ENCODE measurements at places on chromosomes 13 and 19.
A peak's percentile ranks its signal among the peaks of the same experiment; 100 is the strongest.

- DNase-seq = no peak
- H3K27ac ChIP-seq = no peak overlapping the region
These were observed 525.1 kb upstream of the PRR20A start for GRCh38 chr13:56615572-56615971.

GRCh38 chr19:10393137-10393536 lies 10.2 kb downstream of the CDC37 start:
- no peak overlapping the region for H3K4me3 ChIP-seq
- H3K27ac ChIP-seq = no peak overlapping the region
- peaks cover 35% of the 10 kb centered on the region for H3K36me3 ChIP-seq
- no peaks in the 10 kb centered on the region for H3K27me3 ChIP-seq
- no peaks in the 10 kb centered on the region for H3K4me1 ChIP-seq

DNA sequence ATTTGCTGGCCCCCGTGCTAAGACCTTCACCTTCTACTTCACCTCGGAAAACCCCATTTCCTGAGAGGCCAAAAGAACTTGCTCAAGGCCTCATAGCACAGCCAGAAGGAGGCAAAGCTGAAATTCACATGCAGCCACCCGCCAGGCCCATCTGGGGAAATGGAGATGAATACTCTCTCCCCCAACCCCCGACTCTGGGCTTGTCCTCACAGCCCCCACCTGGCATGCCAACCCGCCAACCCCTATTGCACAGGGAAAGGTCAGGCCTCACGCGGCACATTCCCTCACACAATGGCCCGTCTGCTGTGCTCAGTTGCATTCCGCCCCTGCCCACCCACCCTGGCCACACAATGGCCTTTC lies 3.2 kb downstream of the PRX start:
- no peaks in the 10 kb centered on the region for H3K36me3 ChIP-seq
- H3K27me3 ChIP-seq = no peaks in the 10 kb centered on the region
- peak; percentile 44 for DNase-seq

DNA sequence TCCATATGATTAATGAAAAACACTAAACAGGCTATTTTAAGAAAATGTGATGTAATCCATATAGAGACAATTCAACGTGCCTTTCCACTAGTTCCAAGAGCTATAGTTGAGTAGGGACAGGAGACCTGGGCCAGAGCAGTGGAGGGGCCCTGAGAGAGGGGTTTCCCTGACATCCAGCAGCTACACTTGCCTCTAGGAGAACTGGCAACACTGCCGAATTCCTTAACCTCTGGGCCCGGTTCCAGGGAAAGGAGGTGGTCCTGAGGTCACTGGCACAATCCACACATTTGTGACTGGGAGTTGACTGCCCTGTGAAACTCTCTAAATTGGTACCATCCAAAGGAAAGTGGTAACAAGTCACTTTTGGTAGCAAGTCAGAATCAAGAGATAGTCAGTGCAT lies 264.4 kb downstream of the DCLK1 start:
- H3K36me3 ChIP-seq = no peaks in the 10 kb centered on the region
- H3K4me3 ChIP-seq = no peak overlapping the region
- no peak for DNase-seq
- H3K4me1 ChIP-seq = no peaks in the 10 kb centered on the region
- H3K27me3 ChIP-seq = no peaks in the 10 kb centered on the region

DNA sequence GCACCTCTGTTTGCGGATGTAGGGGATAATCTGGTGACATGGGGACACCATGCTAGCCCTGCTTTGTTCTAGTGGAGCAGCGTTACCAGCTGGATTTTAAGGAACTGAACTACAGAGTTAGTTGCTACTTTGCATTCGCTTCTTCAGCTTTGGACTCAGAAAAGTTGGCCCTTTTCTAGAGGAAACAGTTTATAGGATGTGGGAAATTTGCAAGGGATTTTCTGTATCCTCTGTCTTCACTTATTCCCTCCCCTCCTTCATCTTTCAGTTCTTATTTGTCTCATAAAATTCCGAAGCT lies 2.1 kb downstream of the GATAD2A start:
- no peaks in the 10 kb centered on the region for H3K36me3 ChIP-seq
- H3K4me1 ChIP-seq = peaks cover 25% of the 10 kb centered on the region
- H3K27me3 ChIP-seq = no peaks in the 10 kb centered on the region
- H3K27ac ChIP-seq = peak overlapping the region; percentile 76
- no peak for DNase-seq

GRCh38 chr19:47518139-47518538 lies 3.3 kb upstream of the NAPA start:
- H3K27me3 ChIP-seq = peaks cover 14% of the 10 kb centered on the region
- no peak overlapping the region for H3K4me3 ChIP-seq
- peaks cover 40% of the 10 kb centered on the region for H3K4me1 ChIP-seq
- peak; percentile 73 for DNase-seq

GRCh38 chr19:41895745-41896580 lies 13.0 kb downstream of the ARHGEF1 start:
- no peak overlapping the region for H3K4me3 ChIP-seq
- peaks cover 47% of the 10 kb centered on the region for H3K36me3 ChIP-seq
- H3K27me3 ChIP-seq = no peaks in the 10 kb centered on the region
- peak overlapping the region; percentile 14 for H3K27ac ChIP-seq
- H3K4me1 ChIP-seq = peaks cover 18% of the 10 kb centered on the region

DNA sequence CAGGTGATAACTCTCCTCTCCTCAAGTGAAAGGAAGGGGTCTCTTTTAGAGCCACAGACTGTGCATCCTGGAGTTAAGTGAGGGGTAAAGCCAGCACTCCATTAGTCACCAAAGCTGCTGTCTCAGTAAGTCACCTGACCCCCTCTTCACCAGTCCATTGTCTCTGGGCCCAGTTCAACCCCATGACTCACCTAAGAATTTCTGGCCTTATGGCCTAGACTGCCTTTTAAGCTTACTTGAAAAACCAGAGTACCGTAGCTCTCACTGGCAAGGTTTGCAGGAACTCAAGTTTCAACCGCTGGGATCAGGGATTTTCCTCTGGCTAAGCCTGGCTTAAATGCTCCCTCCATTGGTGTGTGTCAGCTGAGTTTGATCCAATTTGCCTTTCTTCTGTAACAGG lies 23.4 kb upstream of the EID2 start:
- no peaks in the 10 kb centered on the region for H3K36me3 ChIP-seq
- H3K4me3 ChIP-seq = no peak overlapping the region
- no peak overlapping the region for H3K27ac ChIP-seq

DNA sequence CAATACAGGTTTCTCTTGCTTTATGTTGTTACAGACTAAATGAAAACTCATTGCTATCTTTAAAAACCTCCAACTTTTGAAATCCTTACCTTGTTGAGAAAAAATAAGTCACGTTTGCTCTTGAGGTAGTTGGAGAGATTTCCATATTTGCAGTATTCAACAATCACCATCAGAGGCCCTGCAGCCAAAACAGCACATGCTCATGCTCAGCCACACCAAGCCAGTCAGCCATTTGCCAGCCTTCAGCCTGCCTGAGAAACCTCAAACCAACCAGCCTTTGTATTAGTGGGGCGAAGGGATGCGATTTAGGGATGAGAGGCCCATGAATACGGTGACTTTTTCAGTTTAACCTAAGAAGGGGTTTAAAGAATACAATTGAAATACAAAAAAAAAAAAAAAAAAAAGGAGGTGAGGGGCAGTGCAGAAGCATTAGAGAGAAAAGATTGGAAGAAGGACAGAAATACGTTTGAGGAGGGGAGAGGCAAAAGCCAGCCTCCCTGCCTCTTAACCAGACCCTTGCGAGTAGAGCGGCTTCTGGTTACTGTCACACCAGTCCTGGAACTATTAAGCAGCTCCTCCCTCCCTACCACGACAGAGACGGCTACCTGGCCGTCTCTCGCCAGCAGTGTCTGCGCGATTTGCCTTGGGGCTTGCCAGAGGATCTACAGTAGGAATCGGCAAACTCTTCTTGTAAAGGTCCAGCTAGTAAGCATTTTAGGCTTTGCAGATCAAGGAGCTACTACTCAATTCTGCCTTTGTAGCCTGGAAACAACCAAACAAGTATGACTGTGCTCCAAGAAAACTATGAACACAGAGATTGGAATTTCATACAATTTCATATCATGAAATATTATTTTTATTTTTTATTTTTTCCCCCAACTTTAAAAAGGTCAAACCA lies 167.3 kb downstream of the FLT1 start:
- no peaks in the 10 kb centered on the region for H3K4me1 ChIP-seq
- H3K4me3 ChIP-seq = no peak overlapping the region
- no peaks in the 10 kb centered on the region for H3K36me3 ChIP-seq
- H3K27me3 ChIP-seq = no peaks in the 10 kb centered on the region
- DNase-seq = no peak
- H3K27ac ChIP-seq = no peak overlapping the region

DNA sequence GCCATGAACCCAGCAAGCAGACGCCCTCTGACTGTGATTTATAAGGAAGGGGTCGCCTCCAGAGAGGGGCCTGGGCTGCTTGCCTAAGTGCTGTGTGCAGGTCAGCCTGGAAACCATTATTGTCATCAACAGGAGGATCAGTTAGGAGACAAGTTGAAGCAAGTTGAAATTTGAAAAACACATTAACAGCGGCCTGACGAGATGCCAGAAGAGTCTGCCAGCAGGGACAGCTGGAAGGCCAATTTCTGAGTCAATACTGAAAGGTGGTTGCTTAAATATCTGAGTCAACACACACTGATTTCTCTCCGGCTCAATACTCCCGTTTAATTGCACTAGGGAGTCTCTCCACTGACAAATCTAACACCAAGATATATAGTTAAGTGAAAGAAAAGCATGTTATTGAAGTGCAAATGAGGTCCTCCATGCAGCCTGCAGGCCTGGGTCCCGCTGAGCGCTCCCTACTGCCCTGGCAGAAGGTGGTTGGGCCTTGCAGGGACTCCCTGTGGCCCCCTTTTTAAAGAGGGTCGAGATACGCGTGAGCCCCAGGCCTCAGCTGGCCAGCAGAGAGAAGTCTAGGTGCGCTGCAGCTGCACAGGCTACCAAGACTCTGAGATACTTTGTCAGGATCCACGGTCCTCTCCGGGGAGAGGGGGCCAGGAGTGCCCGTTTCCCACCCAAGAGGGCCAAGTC lies 91.1 kb downstream of the RNASEH2B start:
- no peaks in the 10 kb centered on the region for H3K27me3 ChIP-seq
- no peaks in the 10 kb centered on the region for H3K36me3 ChIP-seq
- H3K4me1 ChIP-seq = no peaks in the 10 kb centered on the region
- H3K27ac ChIP-seq = no peak overlapping the region
- H3K4me3 ChIP-seq = no peak overlapping the region

- H3K36me3 ChIP-seq = peaks cover 4% of the 10 kb centered on the region
- no peak overlapping the region for H3K27ac ChIP-seq
- H3K4me3 ChIP-seq = no peak overlapping the region
- peaks cover 9% of the 10 kb centered on the region for H3K4me1 ChIP-seq
These were observed 43.9 kb downstream of the ZNF506 start for GRCh38 chr19:19777692-19778091.

GRCh38 chr13:109118521-109118920 lies 489.1 kb downstream of the MYO16 start:
- H3K27ac ChIP-seq = no peak overlapping the region
- no peak for DNase-seq
- no peaks in the 10 kb centered on the region for H3K27me3 ChIP-seq
- no peaks in the 10 kb centered on the region for H3K4me1 ChIP-seq
- H3K4me3 ChIP-seq = no peak overlapping the region
- H3K36me3 ChIP-seq = no peaks in the 10 kb centered on the region

- H3K36me3 ChIP-seq = no peaks in the 10 kb centered on the region
- peaks cover 5% of the 10 kb centered on the region for H3K27me3 ChIP-seq
- H3K27ac ChIP-seq = no peak overlapping the region
- no peak overlapping the region for H3K4me3 ChIP-seq
These were observed 33.0 kb upstream of the IGFL1 start for GRCh38 chr19:46196410-46197124.

DNA sequence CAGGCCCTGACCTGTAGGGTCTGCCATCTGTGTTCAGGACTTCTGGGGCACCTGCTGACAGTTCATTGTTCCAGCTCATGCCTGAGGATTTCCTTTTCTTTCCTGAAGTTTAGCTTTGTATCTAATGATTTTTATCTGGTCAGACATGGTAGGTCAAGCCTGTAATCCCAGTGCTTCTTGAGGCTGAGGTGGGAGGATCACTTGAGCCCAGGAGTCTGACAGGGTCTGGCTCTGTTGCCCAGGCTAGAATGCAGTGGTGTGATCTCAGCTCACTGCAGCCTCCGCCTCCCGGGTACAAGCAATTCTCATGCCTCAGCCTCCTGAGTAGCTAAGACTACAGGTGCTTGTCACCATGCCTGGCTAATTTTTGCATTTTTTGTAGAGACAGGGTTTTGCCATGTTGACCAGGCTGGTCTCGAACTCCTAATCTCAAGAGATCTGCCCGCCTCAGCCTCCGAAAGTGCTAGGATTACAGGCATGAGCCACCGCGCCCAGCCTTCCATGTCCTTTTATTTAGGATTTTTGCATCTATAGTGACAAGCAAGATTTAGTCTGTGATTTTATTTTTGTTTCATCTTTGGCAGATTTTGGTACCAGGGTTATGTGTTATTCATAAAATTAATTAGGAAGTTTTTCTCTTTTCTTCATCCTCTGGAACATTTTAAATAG lies 33.2 kb downstream of the CHST8 start:
- no peak for DNase-seq
- no peaks in the 10 kb centered on the region for H3K36me3 ChIP-seq
- H3K4me1 ChIP-seq = no peaks in the 10 kb centered on the region
- no peak overlapping the region for H3K4me3 ChIP-seq
- H3K27ac ChIP-seq = no peak overlapping the region

DNA sequence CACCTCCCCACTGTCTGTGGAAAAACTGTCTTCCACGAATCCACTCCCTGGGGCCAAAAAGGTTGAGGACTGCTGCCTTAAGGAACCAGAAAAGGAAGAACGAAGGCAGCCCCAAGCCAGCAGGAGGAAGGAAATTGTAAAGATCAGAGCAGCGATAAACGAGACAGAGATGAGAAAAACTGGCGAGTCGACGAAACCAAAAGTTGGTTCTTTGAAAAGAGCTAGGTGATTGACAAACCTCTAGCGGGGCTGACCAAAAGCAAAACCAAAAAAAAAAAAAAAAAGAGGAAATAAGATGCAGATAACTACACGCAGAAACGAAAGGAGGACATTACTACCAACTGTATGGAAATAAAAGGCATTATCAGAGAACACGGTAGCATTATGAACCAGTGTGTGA lies 76.9 kb downstream of the GADD45B start:
- H3K36me3 ChIP-seq = no peaks in the 10 kb centered on the region
- no peak overlapping the region for H3K4me3 ChIP-seq
- H3K4me1 ChIP-seq = peaks cover 48% of the 10 kb centered on the region
- DNase-seq = peak; percentile 90
- H3K27ac ChIP-seq = peak overlapping the region; percentile 71
- H3K27me3 ChIP-seq = no peaks in the 10 kb centered on the region

DNA sequence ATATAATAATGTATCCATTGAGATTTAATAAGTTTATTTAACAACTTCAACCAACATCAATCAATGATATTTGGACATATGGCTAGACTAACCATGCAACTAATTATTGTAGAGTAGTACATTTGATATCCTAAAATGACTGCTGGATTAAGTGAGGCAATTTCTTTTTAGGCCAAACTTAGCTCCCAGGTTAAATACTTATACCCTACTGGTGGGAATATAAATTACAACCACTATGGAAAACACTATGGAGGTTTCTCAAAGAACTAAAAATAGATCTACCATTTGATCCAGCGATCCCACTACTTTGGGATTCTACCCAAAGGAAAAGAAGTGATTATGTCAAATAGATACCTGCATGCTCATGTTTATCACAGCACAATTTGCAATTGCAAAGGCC lies 345.8 kb downstream of the RBM26 start:
- H3K27ac ChIP-seq = no peak overlapping the region
- no peak overlapping the region for H3K4me3 ChIP-seq
- H3K27me3 ChIP-seq = no peaks in the 10 kb centered on the region
- no peaks in the 10 kb centered on the region for H3K4me1 ChIP-seq
- no peak for DNase-seq
- H3K36me3 ChIP-seq = no peaks in the 10 kb centered on the region

- no peaks in the 10 kb centered on the region for H3K36me3 ChIP-seq
- DNase-seq = no peak
- no peak overlapping the region for H3K4me3 ChIP-seq
- H3K27ac ChIP-seq = no peak overlapping the region
These were observed 34.7 kb upstream of the DOCK9 start for GRCh38 chr13:99012539-99012938.

Measured in common myeloid progenitor, CD34-positive (primary cell).